ENCODE measurements at places on chromosomes 11 and 22. TPM values are rescaled to one million over a fixed set of nuclear protein-coding genes. Genes with fewer than 3 reads are reported as not detected.
A peak's percentile ranks its signal among the peaks of the same experiment; 100 is the strongest.

ANKK1 gene
- not detected for total RNA-seq

DRD2 gene
- not detected for total RNA-seq

PIH1D2 gene
- total RNA-seq, result 2.8 TPM

GRCh38 chr22:49953680-49954344 is 6.8 kb upstream of the PIM3 start:
- DNase-seq, result no peak

DNA sequence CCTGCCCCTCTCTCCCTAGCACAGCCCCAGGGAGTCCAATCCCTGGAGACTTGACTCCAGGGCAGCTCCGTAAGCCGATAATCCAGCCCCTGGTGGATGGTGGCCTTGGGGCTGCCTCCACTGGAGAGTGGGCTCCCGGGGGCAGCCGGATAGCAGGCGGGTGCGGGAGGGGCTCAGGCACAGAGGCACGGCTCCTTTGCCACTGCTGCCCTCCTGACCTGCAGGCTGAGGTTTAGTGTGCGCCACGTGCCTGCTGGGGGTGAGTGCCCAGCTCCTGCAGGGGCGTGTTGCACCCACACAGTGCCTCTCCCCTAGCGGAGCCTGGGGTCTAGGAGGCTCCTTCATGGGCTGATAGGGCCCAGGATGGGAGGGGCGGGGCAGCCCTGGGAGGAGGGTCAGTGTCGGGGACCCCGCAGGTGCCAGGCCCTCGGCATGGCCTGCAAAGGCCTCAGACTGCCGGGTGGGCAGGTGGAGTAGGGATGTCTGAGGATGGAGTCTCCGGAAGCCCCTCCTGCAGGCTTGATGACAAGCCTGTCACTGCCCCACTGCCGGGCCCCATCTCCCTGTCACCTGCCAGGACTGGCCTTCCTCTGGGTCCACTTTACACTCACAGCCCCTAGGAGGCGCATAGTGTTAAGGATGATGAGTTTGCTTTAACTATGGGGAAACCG is 5.6 kb downstream of the DUSP8 start:
- DNase-seq, result no peak

- DNase-seq, result peak; percentile 26
Measured at GRCh38 chr22:29470159-29470855, 9.7 kb upstream of the NEFH start.

- DNase-seq, result no peak
Measured at GRCh38 chr11:113874581-113875233, 665 bp downstream of the USP28 start.

- no peak for DNase-seq
Measured at GRCh38 chr11:121618516-121618915, 165.7 kb upstream of the SORL1-AS1 start.

DNA sequence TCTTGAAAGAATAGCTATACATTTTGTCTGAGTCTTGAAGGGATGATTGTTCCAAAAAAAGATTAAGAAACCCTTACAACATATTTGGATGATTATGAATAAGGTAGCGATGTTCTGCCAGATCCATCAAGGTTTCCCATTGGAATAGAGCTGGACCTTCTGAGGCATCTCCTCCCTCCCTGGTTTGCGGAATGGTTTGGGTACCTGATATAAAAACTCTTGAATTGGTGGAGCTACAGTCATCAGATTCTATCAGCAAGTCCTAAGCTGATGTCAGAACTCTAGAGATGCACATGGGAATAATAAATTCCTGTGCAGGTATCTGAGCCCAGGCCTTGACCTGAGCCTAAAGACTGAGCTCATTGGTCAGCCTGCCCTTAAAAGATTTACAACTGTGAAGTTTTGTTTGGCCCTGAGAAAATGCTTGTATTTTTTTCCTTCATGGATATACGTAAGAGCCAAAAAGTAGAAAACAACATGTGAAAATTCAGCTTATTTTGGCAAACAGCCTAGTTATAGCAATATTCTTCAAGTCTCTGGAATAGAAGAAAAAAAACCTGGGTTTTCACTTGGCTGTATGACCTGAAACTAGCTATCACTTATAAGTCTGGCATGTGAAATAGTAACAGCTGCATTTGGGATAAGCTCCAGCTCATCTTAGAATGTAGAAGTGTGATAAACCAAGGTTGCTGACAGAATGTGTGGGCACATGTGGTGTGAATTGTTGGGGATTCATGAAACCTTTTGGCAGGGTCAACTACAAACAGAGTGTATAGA is 265.7 kb upstream of the CTSC start:
- no peak for DNase-seq

DNA sequence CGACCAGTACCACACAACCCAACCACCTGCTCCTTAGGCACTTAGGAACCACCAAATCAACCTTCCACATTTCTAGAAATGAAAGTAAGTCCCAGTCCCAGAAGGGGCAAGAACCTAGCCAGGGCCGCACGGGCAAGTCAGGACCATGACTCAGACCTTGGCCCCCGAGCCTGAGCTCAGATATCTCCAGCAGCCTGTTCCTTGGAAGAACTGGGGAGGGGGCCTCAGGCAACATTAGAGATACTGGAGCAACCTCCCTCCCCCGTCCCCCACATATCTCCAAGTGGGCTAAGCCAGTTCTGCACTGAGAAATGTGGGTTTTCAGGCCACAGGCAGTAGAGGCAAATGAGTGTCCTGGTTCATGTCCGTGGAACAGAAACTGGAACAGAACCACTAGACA is 7.7 kb downstream of the ARAP1 start:
- DNase-seq, result no peak

DNA sequence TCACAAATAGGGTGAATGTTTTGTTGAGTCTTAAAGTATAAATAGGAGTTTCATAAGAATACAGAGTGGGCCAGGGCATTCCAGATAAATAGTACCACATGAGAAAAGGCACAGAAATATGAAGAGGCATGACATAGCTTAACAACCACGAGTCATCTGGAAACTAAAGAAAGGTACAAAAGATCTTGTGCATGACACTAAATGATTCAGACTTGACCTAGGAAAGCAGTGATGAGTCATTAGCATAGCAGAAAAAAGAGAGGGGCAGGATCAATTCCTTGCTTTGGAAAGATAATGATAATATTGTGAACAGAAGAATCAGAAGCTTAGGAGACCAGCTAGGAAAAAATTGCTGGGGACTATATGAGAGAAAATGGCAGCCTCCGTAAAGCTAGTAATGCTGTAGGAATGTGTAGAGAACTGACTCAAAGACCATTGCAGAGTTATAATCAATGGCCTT is 47.6 kb upstream of the FIBIN start:
- no peak for DNase-seq
